NCI-H526 treated with DMSO at 0.1 percent for 48 hours (cell line): ENCODE measurements at places on chromosomes 13 and 19.

DNA sequence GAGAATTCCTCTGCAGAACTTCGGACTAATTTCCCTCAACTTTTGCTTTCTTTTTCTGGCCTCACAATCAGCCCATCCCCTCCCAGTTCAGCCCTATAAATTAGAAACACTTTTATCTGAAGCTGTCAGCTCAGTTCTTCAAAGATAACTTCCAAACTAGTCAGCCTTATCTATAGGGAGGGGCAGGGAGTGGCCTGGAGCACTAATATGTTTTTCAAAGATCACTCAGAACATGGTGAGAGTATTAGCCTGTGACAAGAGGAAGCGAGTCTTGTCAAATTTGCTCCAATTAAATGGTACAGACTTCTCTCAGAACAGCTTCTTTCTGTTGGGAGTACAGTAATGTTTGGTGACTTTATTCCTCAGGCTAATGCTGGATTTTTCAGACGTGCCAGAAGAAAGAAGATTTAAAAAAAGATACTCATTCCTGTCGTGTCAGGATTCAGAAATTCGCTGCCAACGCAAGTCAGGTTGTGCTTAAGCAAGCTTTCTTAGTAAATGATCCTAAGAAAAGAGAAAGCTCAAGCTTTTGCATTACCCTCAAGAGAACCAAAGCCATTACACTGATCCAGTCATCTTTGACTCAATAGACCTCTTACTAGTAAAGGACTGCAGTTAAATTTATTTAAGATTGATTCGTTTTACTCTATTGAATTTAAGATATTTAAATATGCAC is 1033.6 kb downstream of the SLITRK5 start:
- DNase-seq: no peak

DNA sequence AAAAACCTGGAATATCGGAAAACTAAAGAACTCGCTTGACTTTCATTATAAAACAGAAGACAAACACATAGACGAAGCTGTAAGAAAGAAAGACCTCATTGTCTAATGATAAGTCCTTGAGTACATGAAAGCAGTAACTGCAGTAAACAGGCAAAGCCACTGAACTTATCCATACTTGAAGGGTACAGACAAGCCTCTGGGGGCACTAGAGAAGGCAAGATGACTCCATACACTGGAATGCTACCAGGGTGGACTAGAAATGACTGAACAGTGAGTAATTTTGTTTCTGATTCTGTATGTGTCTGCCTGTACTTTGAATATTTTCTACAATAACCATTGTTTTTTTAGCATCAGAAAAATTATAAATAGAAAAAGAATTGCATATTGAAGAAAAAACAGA is 507.9 kb downstream of the UQCRFS1 start:
- DNase-seq: no peak

GRCh38 chr13:42878721-42879120 is 97.3 kb downstream of the FAM216B start:
- DNase-seq: no peak

DNA sequence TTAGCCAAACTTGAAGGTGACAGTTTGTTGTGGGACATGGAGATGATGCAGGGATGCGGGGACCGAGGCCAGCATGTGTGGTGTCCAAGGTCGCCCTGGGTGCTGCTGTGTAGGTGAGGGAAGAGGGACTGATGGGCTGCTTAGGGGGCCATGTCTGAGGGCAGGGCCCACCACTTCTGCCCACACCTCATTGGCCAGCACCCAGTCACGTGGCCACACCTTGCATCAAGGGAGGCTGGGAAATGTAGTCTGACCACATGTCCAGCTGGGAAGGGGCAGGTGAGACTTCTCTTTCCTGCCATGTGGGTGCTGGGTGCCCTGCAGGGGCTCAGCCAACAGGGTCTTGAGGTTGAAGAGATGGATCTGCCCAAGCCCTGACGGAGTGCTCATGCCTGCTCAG is 88.9 kb downstream of the KDM4B start:
- no peak for DNase-seq

DNA sequence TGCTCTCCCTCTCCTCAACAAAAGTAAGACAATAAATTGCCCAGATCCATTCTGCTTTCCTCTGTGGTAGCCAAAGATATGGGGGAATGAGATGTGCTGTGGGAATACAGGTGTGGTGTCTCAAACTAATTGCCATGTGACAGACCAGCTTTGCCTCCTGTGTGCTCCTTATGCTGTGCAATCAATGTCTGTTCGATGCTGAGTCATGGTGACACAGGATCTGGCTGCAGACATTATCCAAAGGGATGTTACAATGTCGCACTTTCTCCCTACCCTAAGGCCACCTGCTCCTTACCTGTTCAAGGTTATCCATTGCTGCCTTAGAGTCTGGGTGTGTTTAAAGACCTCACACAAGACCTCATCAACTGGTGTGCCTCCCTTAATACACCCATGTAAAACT is 32.5 kb downstream of the FGF14 start:
- DNase-seq: no peak
